Thoracic aorta (tissue), 2 donors: ENCODE measurements at places on chromosomes 16 and 17.

DNA sequence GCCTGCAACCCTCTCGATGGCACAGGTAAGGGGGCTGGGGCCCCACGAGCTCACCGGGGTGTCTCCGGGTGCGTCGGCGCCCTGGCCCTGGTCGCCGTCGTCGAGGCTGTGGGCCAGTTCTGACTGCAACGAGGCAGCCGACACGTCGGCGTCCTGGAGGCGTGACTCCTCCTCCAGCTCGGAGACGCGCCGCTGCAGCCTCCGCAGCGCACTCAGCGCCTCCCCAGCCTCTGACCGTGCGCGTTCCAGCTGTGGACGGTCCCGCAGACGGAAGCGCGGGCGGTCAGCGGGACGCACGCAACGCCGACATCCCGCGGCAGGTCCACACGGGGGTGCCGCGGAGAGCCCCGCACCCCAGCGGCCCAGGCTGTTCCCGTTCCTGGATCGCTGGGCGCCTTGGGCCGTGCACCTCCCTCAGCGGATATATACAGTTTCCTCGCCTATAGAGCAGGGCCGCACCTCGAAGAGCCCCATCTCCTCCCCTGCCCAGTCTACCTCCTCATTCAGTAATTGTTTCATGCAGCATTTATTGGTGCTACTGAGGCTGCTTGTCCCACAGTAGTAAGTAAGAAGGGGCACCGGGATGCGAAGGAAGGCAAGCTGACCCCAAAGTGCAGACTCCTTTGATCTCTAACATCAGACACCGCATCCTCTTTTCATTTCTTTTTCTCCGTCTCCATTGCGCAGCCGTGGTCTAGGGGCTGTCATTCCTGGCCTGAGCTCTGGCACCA lies 5.8 kb downstream of the THOC6 start:
- no peak for DNase-seq
- peak overlapping the region; percentile 44 for H3K4me3 ChIP-seq
- peaks cover 12% of the 10 kb centered on the region for H3K36me3 ChIP-seq
- no peak overlapping the region for H3K27ac ChIP-seq
- peaks cover 4% of the 10 kb centered on the region for H3K27me3 ChIP-seq

- H3K36me3 ChIP-seq: no peaks in the 10 kb centered on the region
- H3K27ac ChIP-seq: no peak overlapping the region
- H3K27me3 ChIP-seq: no peaks in the 10 kb centered on the region
- no peaks in the 10 kb centered on the region for H3K4me1 ChIP-seq
These were observed 18.0 kb upstream of the GSE1 start for GRCh38 chr16:85594978-85595661.

GRCh38 chr16:12345349-12345748 lies 368.8 kb downstream of the SNX29 start:
- no peaks in the 10 kb centered on the region for H3K27me3 ChIP-seq
- no peak overlapping the region for H3K4me3 ChIP-seq
- no peak for DNase-seq
- H3K27ac ChIP-seq: no peak overlapping the region
- no peaks in the 10 kb centered on the region for H3K36me3 ChIP-seq

DNA sequence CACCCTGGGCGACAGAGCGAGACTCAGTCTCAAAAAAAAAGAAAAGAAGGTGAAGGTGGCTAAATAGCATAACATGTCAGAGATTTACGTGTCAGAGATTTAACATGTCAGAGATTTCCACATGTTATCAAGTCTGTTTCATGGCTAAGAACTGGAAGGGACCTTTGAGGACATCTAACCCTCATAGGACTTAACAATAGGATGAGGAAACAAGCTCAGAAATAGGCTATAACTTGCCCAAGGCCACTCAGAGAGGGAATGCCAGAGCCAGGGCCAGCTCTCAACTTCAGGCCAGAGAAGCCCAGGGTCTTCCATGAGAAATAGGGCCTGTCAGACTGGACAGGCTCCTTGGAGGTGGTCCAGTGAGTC lies 26.8 kb upstream of the ZNF629 start:
- H3K36me3 ChIP-seq: no peaks in the 10 kb centered on the region
- H3K27me3 ChIP-seq: no peaks in the 10 kb centered on the region
- H3K4me1 ChIP-seq: no peaks in the 10 kb centered on the region
- DNase-seq: no peak
- H3K27ac ChIP-seq: peak overlapping the region; percentile 50
- H3K4me3 ChIP-seq: peak overlapping the region; percentile 71

GRCh38 chr16:85190572-85190971 lies 78.3 kb upstream of the CIBAR2 start:
- no peaks in the 10 kb centered on the region for H3K4me1 ChIP-seq
- H3K4me3 ChIP-seq: no peak overlapping the region
- DNase-seq: no peak
- no peak overlapping the region for H3K27ac ChIP-seq

GRCh38 chr16:46891910-46892309 lies 7.7 kb downstream of the GPT2 start:
- H3K27me3 ChIP-seq: no peaks in the 10 kb centered on the region
- H3K4me1 ChIP-seq: peaks cover 9% of the 10 kb centered on the region
- H3K4me3 ChIP-seq: no peak overlapping the region
- no peak overlapping the region for H3K27ac ChIP-seq

GRCh38 chr17:18093616-18094408 lies 6.1 kb downstream of the DRG2 start:
- peaks cover 8% of the 10 kb centered on the region for H3K4me1 ChIP-seq
- H3K36me3 ChIP-seq: peaks cover 35% of the 10 kb centered on the region
- H3K4me3 ChIP-seq: no peak overlapping the region
- no peaks in the 10 kb centered on the region for H3K27me3 ChIP-seq
- no peak overlapping the region for H3K27ac ChIP-seq

DNA sequence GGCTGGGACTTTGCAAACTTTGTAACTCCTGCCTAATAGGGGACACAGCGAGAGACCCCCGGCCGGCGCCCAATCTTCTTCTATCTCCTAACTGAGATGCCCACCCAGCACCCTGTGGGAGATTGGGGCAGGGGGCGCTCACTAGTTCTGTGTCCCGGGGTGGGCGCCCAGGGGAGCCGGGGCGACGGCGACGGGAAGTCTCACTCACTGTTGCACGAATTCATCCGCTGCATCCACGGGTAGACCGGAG lies 3.9 kb upstream of the HOXB5 start:
- peaks cover 8% of the 10 kb centered on the region for H3K36me3 ChIP-seq
- H3K27me3 ChIP-seq: no peaks in the 10 kb centered on the region
- DNase-seq: no peak
- peak overlapping the region; percentile 84 for H3K4me3 ChIP-seq
- peaks cover 9% of the 10 kb centered on the region for H3K4me1 ChIP-seq

GRCh38 chr17:72445055-72445991 lies 324.5 kb downstream of the SOX9 start:
- no peaks in the 10 kb centered on the region for H3K4me1 ChIP-seq
- no peak for DNase-seq
- H3K27me3 ChIP-seq: no peaks in the 10 kb centered on the region

- DNase-seq: no peak
- H3K4me3 ChIP-seq: no peak overlapping the region
- H3K4me1 ChIP-seq: no peaks in the 10 kb centered on the region
- H3K36me3 ChIP-seq: peaks cover 26% of the 10 kb centered on the region
- H3K27me3 ChIP-seq: no peaks in the 10 kb centered on the region
- no peak overlapping the region for H3K27ac ChIP-seq
These were observed 94.8 kb upstream of the DNAH17 start for GRCh38 chr17:78672005-78672404.

- H3K27ac ChIP-seq: no peak overlapping the region
- peaks cover 5% of the 10 kb centered on the region for H3K4me1 ChIP-seq
- peaks cover 86% of the 10 kb centered on the region for H3K36me3 ChIP-seq
These were observed 16.2 kb downstream of the ITGA3 start for GRCh38 chr17:50072130-50072529.

- H3K27me3 ChIP-seq: no peaks in the 10 kb centered on the region
- H3K4me3 ChIP-seq: peak overlapping the region; percentile 94
- no peak for DNase-seq
- H3K27ac ChIP-seq: peak overlapping the region; percentile 85
- H3K4me1 ChIP-seq: peaks cover 67% of the 10 kb centered on the region
- no peaks in the 10 kb centered on the region for H3K36me3 ChIP-seq
These were observed 892 bp downstream of the ABCC1 start for GRCh38 chr16:15950161-15950854.

GRCh38 chr17:4504188-4504587 lies 5.5 kb downstream of the SPNS2 start:
- no peak overlapping the region for H3K4me3 ChIP-seq
- no peaks in the 10 kb centered on the region for H3K27me3 ChIP-seq
- no peaks in the 10 kb centered on the region for H3K36me3 ChIP-seq
- DNase-seq: no peak
- no peak overlapping the region for H3K27ac ChIP-seq

DNA sequence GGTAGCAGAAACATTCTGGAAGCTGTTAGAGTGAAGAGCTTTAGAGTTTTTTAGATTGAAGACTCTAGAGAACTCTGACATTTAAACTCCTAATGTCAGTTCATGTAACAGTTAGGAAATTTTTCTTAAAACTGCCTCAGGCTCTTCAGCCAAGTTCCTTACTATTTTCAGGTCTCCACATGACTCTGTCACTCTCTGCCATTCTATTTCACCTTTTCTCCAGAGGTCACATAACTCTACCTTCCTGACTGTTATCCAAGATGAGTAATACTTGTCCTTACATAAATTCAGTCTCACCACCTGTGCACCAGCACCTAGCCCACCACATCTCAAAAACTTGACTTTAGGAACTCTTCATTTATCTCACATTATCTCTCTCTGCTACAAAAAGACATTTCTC lies 347.1 kb upstream of the CA10 start:
- no peaks in the 10 kb centered on the region for H3K4me1 ChIP-seq
- no peaks in the 10 kb centered on the region for H3K36me3 ChIP-seq
- H3K27ac ChIP-seq: no peak overlapping the region
- DNase-seq: no peak
- no peaks in the 10 kb centered on the region for H3K27me3 ChIP-seq

GRCh38 chr17:40621578-40621977 lies 26.0 kb downstream of the SMARCE1 start:
- no peaks in the 10 kb centered on the region for H3K4me1 ChIP-seq
- no peaks in the 10 kb centered on the region for H3K27me3 ChIP-seq
- no peak overlapping the region for H3K4me3 ChIP-seq
- no peak for DNase-seq

GRCh38 chr16:143456-143855 lies 5.0 kb upstream of the NPRL3 start:
- no peaks in the 10 kb centered on the region for H3K4me1 ChIP-seq
- no peak overlapping the region for H3K4me3 ChIP-seq
- DNase-seq: no peak

GRCh38 chr16:66332634-66333610 lies 33.6 kb upstream of the CDH5 start:
- no peaks in the 10 kb centered on the region for H3K4me1 ChIP-seq
- no peak for DNase-seq
- H3K27ac ChIP-seq: no peak overlapping the region
- H3K27me3 ChIP-seq: no peaks in the 10 kb centered on the region

DNA sequence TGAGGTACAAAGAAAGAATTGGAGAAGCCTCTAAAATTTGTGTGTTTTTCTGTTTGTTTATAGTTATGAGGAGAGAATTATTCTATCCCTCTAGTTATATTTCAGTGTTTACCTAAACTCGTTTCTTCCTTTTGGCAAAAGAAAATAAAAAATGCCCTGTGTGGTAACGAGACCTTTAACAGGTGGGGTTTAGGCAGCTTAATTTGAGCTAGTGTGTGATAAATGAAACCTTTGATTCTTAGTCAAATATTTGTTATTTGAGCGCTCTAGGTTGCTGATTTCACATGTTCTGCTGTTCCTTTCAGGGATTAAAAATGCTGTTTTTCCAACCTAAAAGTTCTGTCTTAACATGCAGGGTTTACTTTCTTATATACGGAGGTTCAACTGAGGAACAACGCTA lies 17.5 kb downstream of the ERCC4 start:
- no peak overlapping the region for H3K4me3 ChIP-seq
- no peaks in the 10 kb centered on the region for H3K27me3 ChIP-seq
- peaks cover 7% of the 10 kb centered on the region for H3K36me3 ChIP-seq
- peaks cover 2% of the 10 kb centered on the region for H3K4me1 ChIP-seq
- no peak for DNase-seq

- peaks cover 32% of the 10 kb centered on the region for H3K36me3 ChIP-seq
- no peaks in the 10 kb centered on the region for H3K27me3 ChIP-seq
- no peak overlapping the region for H3K4me3 ChIP-seq
- H3K27ac ChIP-seq: no peak overlapping the region
- H3K4me1 ChIP-seq: peaks cover 14% of the 10 kb centered on the region
- DNase-seq: peak; percentile 33
These were observed 3.6 kb downstream of the OSGIN1 start for GRCh38 chr16:83956336-83957289.

- no peak overlapping the region for H3K4me3 ChIP-seq
- no peaks in the 10 kb centered on the region for H3K36me3 ChIP-seq
- no peaks in the 10 kb centered on the region for H3K4me1 ChIP-seq
These were observed 54.1 kb downstream of the PSMD12 start for GRCh38 chr17:67312265-67312664.

DNA sequence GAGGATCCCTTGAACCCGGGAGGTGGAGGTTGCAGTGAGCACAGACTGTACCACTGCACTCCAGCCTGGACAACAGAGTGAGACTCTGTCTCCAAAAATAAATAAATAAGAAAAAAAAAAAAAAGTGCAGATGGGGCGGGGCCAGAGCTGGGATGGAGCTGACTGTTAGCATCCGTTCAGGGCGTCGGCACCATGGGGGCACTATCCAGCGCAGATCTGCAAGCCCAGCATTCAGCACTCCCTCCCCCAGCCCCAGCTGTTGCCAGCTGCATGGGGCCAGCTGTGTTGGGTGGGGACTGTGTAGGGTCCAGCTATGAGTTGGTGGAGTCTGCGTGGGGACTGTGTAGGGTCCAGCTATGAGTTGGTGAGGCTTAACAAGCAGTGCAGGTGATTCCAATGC lies 13.3 kb downstream of the GPRC5C start:
- peaks cover 73% of the 10 kb centered on the region for H3K4me1 ChIP-seq
- peaks cover 9% of the 10 kb centered on the region for H3K36me3 ChIP-seq
- no peak for DNase-seq
- no peaks in the 10 kb centered on the region for H3K27me3 ChIP-seq

GRCh38 chr17:79925242-79925957 lies 86.2 kb upstream of the CBX4 start:
- H3K36me3 ChIP-seq: no peaks in the 10 kb centered on the region
- no peak overlapping the region for H3K27ac ChIP-seq
- no peak for DNase-seq

DNA sequence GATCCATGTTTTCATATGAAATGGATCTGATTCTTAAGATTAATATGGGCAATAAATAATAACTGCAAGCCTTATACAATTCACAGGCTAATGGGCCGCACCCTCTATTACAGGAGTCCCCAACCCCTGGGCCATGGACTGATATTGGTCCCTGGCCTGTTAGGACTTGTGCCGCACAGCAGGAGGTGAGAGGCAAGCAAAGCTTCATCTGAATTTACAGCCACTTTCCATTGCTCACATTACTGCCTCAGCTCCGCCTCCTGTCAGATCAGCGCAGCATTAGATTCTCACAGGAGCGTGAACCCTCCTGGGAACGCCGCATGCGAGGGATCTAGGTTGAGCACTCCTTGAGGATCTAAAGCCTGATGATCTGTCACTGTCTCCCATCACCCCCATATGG lies 26.8 kb downstream of the METTL16 start:
- no peaks in the 10 kb centered on the region for H3K27me3 ChIP-seq
- H3K27ac ChIP-seq: no peak overlapping the region
- no peak for DNase-seq
- no peak overlapping the region for H3K4me3 ChIP-seq
